ENCODE measurements at places on chromosomes 6 and 20. TPM values are rescaled to one million over a fixed set of nuclear protein-coding genes. Genes with fewer than 3 reads are reported as not detected.

DTD1 gene
- total RNA-seq, result 18.0 TPM

HMGCLL1 gene
- total RNA-seq, result 14.6 TPM

WFDC5 gene
- 0.26 TPM for total RNA-seq

RAD21L1 gene
- not detected for total RNA-seq

DNA sequence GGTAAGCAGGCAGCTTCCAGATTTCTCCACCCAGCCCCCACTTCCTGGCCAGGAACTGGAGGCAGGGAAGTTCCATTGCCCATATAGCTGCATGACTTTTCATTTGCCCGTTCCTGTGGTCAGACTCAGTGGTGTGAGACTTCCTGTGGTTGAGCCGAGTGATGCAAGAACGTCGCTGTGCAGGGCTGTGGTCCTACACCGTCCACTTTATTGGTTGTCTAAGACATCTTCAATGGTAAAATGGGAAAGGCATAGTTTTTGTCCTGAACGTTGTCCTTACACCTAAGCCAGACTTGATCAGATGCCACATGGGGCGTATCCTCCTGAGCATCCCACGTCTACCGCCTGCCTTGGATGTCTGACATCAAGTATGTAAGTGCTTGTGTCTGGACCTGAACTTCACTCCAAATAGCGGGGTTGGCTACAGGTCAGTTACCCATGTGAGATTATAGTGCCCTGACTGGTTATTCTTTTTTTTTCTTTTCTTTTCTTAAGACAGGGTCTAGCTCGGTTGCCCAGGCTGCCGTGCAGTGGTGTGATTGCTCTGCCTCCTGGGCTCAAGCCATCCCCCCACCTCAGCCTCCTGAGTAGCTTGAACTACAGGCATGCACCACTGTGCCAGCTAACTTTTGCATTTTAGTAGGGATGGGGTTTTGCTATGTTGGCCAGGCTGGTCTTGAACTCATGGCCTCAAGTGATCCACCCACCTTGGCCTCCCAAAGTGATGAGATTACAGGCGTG, 25.9 kb upstream of the GTSF1L start:
- no peak for DNase-seq

DNA sequence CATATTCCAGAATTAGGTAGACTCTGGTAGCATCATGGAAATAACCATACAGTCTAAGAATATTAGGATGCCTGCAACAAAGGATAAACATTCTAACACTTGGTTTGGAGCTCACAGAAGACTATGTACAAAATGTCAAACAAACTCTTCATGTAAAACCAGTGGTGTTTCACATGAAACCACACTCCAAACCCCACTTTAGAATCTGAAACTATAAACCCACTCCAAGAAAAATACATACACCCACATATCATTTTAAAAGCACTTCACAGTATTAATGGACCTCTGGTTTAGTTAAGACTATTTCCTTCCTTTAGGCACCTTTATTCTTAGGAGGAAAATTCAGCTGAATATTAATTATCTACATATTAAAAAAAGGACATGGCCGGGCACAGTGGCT, 10.5 kb downstream of the AURKA start:
- no peak for DNase-seq

DNA sequence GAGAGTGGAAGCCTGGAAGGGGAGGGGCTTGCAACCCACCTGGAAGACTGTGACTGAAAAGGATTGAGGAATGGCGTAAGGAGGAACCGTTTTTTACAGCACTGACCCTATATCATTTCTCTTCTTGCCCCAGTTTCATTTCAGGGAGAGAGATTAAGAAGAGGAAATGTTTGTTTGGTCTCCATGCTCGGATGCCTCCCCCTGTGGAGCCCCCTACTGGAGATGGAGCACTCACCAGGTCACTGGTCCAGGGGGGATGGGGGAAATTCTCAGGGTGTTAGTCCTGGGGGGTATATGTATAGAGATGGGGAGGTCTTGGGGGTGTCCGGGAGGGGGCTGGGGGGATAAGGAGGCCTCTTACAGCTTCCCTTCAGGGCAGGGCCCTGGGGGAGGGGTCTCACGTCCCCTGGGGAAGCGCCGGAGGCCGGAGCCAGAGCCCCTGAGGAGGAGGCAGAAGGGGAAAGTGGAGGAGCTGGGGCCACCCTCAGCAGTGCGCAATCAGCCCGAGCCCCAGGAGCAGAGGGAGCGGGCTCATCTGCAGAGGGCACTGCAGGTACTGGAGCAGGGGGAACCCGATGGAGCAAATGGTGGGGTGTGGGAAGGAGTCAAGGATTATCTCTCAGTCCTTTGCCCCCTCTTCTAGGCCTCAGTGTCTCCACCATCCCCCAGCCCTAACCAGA, 3.2 kb downstream of the CUTA start:
- no peak for DNase-seq

SLC2A10 gene
- 36.6 TPM for total RNA-seq

- no peak for DNase-seq
Measured at GRCh38 chr20:23832775-23833513, 6.4 kb upstream of the CST2 start.

DNA sequence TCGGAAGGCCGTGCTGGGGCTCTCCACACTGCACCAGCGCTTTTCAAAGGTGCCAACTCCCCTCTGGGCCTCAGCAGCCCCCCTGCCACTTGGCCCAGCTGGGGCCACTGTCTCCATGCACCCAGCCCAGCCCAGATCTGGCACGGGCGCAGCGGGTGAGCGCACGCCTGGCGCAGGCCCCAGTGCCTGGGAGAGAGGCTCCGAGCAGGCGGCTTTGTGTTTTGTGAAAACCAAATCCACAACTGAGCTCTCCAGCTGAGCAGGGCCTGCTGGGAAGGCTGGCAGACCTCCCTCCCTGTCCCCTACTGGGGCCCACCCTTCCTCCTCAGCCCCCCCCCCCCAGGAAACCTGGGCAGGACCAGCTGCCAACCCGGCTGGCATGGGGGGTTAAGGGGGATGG, 17.0 kb downstream of the MDGA1 start:
- DNase-seq, result no peak

- DNase-seq, result no peak
Measured at GRCh38 chr6:73028124-73028766, 197.1 kb downstream of the KHDC1L start.

SAMD5 gene
- 45.9 TPM for total RNA-seq

MROH8 gene
- 6.3 TPM for total RNA-seq

GRCh38 chr6:163895162-163895561, 480.6 kb downstream of the QKI start:
- no peak for DNase-seq

BTN3A1 gene
- total RNA-seq, result 39.8 TPM

GRCh38 chr6:44843734-44844133, 456.2 kb downstream of the CDC5L start:
- DNase-seq, result no peak

GRCh38 chr20:23248461-23248882, 102.1 kb upstream of the NXT1 start:
- DNase-seq, result no peak

- no peak for DNase-seq
Measured at GRCh38 chr6:128754658-128755256, 128.2 kb upstream of the LAMA2 start.

SLC22A16 gene
- total RNA-seq, result 0.63 TPM

DNA sequence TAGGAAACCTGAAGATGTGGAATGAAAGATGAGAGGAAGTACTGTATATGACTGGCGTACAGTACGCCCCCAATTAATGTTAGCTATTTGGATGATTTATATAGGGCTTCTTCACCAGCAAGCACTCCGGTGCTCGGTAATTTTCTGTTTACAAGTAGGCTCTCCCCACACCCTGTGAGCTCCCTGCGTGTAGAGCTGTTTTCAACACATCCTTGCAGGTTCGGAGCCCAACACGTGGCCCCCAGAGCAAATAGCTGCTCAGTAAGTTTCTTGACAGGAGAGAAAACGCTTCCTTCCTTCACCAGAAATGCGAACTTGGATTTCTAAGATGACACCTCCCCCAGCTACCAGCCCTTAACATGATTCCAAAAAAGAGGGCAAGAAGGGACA, 1.2 kb upstream of the RAB22A start:
- DNase-seq, result no peak

DNA sequence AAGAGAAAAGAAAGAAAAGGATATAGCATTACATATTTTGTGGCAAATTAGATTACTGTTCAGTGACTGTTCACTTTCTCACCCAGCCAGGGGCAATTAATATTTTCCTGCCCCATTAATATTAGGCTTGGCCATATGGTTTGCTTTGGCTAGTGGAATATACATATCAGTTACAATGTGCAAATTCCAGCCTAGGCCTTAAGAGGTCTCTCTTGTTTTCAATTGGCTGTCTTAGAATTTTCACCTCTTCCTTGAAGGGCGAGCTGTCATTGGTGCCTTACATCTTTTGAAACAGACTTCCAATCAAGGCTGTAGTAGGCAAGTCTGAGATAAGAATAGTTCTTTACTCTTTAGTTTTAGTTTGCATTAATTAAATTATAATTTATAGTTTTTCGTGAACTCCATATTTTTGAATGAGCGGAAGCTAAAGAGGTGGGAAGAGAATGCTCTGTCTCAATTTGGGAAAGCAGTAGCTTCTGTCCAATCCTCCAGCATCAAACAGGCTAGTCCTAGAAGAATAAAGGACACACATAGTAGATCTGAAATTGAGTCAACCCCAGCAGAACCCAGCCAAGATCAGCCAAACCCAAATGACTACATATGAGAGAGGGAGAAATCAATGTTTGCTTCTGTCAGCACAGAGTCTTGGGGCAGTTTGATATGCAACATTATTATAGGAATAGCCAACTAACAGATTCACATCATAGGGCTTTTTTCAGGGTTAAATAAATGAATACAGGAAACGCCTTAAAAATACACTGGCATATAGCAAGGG, 6.3 kb upstream of the CSNK2A1 start:
- DNase-seq, result no peak

- no peak for DNase-seq
Measured at GRCh38 chr6:102764317-102764716, 1370.8 kb downstream of the GRIK2 start.

DNA sequence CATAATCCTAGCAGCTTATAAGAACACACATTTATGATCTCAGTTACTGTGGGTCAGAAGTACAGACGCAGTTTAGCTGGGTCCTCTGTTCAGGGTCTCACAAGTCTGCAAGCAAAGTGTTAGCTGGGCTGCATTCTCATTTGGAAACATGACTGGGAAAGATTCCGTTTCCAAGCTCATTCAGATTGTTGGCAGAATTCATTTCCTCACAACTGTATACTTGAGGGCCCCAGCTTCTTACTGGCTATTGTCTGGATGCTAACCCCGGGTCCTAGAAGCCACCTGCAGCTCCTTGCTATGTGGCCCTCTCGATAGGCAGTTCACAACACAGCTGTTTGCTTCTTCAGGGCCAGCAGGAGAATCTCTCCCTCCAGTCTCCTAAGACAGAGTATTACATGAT, 13.1 kb downstream of the TCP11 start:
- no peak for DNase-seq

DNA sequence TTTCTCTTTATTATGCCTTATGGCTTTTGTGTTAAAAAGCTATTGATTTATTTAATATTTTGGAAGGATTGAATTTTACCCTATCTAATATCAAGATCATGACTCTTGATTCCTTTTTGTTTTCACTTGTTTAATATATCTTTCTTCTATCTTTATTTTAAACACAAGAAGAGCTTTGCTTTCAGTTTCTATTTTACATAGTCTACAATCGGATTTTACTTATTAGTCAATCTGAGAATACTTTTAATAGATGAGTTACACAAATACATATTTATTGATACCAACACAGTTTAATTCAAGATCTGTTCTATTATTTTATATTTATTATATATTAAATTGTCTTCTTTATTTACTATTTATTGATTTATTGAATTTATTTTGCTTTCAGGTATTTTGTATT, 218.8 kb downstream of the ESR1 start:
- no peak for DNase-seq

- no peak for DNase-seq
Measured at GRCh38 chr20:45064812-45065211, 36.1 kb downstream of the KCNS1 start.

DNA sequence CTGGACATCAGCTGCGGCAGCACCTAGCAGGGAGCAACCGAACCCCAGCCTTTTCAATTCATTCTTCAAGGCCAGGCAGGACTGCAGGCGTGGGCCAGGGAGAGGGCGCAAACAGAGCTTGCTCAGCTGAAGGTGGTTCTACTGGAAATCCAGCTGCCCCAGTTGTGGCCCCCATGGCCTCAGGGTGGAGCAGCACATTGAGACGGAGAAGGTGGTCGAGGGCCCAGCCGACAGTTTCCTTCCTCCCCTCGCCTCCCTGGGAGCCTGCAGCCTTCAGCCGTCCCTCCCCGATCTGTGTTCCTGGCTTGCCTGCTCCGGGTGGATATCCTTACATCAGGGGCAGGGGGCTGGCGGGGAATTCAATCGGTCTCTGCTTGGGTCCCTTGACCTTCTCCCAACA, 217.8 kb downstream of the ANKRD60 start:
- no peak for DNase-seq

GRCh38 chr20:32010666-32011065, 428 bp downstream of the CCM2L start:
- DNase-seq, result no peak

GRCh38 chr6:121816906-121817540, 381.6 kb downstream of the GJA1 start:
- DNase-seq, result no peak

- DNase-seq, result no peak
Measured at GRCh38 chr6:126367849-126368248, 27.9 kb downstream of the CENPW start.

APOBEC2 gene
- total RNA-seq, result 11.4 TPM

GINS1 gene
- 10.2 TPM for total RNA-seq

- DNase-seq, result no peak
Measured at GRCh38 chr20:36709126-36709525, 36.8 kb downstream of the NDRG3 start.

DNA sequence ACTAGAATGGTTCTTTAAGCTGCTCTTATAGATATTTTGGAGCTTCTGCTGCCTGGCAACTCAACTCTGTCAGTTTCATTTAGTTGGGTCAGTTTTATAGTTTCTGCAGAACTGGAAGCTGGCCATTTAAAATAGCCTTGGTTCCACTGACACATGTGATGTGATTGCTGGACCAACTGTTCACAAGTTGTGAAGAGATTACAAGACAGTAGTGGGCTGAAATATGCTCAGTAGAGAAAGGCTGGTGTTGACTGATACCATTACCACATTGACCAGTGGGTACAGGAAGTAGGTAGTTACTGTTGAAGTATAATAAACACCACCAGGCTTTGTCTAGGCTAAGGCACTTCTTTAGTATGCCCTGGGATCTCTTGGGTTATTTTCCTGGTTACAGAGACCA, 39.0 kb downstream of the BCKDHB start:
- DNase-seq, result no peak

DNA sequence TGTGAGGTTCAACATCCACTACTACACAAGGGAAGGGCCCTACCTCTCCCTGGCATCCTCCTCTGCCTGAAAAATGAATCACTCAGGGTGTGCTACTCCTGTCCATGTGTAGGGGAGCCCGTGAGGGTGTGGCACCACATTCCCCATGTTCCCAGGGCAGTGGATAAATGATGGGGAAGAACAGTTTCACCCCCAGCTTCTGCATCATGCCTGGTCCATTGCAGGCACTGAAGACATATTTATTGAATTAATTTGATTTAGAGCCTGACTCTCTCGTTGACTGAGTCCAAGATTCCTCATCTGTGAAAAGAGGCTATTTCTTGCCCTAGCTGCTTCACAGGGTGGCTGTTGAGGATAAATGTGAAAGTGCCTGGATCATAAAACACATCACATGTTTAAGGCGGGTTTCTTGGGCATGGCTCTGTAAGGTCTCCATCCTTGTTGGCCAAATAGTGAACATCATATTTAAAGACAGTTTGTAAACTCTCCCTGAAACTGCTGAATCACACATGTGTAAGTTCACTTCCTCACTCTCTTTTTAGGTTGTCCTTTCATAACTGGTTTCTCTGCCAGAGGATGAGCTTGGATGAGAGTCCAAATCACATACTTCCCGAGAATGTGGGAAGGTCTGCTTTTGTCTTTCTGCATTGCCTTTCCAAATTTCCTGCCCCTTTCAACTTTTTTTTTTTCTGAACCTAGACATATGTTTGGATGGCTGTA, 79.7 kb upstream of the FYN start:
- DNase-seq, result peak; percentile 13

DEFB124 gene
- not detected for total RNA-seq
